GM13977 (cell line): ENCODE measurements at places on chromosomes 3 and 15.

- DNase-seq = no peak
Measured at GRCh38 chr3:115626721-115627120, 3.4 kb downstream of the GAP43 start.

DNA sequence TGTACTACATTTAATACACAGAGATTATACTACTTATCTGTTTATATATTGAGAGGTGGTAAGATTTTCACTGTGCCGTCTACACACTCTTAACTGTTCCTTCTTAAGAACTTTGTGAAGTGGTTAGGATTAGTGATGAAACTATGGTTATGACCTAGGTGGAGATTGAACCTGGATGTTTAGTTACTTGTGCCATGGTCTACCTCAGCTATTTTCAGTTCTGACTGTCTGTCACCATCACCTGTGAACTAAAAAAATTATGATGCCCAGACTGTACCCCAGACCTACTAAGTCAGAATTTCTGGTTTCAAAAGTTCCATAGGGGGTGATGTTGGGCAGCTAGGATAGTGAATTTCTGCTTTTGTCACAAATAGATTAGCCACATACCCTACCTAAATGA is 6.4 kb downstream of the RASA2 start:
- no peak for DNase-seq

GRCh38 chr3:156808025-156808424 is 18.1 kb upstream of the LEKR1 start:
- DNase-seq = no peak

DNA sequence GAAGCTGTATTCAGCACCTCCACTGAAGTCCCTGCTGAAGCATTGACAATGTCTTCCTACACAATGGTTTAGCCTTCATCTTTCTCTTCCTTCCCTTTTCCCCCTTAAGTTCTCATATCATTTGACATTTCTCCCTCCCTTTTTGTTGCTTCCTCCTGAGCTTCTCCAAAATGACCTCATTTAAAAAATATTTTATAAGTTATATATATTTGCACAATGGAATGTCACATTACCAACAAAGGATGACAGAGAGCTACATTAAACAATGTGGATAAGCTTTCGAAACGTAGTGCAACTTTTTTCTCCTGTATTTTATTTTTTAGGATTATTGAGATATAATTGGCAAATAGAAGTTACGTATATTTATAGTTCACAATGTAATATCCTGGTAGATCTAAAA is 13.2 kb upstream of the DLG1 start:
- DNase-seq = no peak

DNA sequence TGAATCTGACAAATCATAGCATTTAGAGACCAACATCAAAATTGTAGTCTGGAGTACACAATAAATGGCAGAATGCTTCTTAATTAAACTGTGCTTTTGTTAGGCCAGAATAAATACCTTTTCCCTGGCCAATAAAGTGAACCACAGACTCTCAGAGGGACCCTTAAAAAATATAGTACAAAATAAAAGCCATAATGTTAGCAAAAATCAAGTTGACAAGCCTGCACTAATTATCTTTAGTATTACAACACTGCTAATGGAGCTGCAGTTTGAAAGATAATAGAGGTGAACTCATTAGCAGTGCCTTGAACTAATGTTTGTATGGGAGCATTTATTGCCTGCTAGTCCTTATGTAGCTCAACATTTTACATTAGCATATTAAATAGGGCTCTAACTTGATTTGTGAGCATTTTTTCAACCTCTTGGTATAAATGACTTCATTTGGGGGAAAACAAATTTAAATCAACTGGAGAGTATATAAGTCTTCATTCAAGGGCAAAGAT is 801.3 kb downstream of the EPHA3 start:
- DNase-seq = no peak

GRCh38 chr15:54045397-54045796 is 67.2 kb downstream of the UNC13C start:
- DNase-seq = no peak

DNA sequence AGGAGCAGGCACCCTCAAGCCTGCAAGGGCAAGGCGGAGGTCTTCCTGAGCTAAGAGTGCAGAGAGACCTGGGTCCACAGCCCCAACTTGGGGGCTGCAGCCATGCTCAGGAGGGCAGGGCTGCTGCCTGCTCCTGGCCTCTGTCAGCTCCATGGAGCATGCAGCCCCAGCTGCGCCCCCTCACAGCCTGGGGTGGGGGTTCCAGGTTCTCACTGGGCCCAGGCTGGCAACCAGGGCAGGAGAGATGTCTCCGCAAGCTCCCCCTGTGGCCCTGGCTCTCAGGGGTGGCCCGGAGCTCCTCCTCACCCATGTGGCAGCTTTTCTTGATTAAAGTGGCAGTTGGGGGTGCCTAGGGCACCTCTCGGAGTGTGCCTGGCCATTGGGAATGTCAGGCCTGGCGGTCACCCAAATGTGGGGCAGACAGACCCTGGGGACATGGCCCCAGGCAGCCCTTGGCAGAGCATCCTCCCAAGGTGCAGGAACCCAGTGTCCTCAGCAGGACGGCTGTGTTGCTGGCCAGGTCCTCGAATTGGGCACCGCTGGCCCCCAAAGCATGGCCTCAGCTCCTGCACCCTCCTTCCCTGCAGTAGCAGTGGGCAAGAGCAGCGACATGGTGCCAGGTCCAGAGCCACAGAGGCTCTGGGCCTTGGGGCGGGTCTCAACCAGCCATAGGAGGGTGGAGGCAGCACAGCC is 210.1 kb upstream of the MLF1 start:
- DNase-seq = no peak

DNA sequence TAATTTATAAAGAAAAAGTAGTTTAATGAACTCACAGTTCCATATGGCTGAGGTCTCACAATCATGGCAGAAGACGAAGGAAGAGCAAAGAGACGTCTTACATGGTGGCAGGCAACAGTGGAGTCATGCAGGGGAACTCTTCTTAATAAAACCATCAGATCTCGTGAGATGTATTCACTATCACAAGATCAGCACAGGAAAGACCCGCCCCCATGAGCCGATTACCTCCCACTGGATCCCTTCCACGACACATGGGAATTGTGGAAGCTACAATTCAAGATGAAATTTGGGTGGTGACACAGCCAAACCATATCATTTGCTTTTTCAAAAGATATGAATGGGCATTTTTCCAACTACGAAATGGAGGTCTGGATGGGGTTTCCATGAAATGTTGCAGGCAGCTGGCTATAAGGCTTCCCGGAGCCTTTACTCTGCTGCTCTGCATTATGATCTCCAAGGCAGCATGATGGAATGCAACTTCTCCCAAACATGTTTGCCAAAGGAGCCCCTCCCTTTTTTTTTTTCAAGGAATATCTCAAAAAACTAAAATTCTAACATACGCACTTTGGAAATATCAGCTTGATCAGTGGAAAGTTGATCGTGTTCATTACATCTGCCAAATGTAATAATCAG is 189.7 kb downstream of the MEX3B start:
- DNase-seq = no peak

GRCh38 chr3:48716982-48717746 is at the start of gene IP6K2:
Gene IP6K2, minus strand, starts transcription at chr3:48717221. Its CDS starts 21,930 bp downstream, at chr3:48695291.
- peak; percentile 96 for DNase-seq

GRCh38 chr3:40262331-40262730 is 47.2 kb upstream of the EIF1B start:
- no peak for DNase-seq

- no peak for DNase-seq
Measured at GRCh38 chr15:65804252-65804931, 12.3 kb upstream of the DENND4A start.

- no peak for DNase-seq
Measured at GRCh38 chr3:31945738-31946052, 35.4 kb downstream of the OSBPL10 start.

DNA sequence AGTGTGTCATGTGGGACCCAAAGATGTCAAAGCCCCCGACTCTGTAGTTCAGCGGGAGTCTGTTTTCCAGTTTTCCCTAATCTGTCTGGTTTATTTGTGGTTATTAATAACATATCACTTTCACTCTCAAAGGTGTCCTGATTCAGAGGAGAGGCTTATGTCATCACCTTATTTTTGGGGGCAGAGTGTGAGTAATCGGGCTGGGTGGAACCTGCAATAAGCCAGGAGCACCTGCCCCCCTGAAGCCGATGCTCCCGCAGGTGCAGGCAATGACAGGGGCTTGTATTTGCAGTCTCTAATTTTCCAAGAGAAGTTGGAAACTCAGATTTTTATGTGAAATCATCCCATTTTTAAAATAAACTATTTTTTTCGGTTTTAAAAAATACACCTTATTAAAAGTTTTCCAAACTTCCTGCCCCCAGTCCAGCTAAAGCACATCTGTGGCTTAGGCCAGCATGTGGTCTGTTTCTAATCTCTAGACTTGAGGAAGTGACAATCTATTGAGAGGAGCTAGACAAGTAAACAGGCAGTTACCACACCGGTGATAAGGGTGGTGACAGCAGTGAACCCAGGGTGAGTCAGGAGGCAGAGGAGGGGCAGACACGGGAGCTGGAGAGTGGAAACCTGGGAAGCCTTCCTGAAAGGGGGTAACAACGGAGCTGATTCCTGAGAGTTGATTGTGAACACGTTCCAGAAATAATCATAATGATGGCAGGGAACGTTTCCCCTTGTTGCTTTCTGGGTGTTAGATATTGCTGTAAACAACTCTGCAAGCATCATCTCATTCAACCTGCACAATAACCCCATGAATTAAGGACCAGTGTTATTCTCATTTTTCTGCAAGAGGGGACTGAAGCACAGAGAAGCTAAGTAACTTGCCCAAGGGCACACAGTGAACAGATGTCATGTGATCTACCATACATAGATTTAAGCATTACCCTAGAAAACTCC is 37.2 kb downstream of the BHLHE40 start:
- no peak for DNase-seq

- no peak for DNase-seq
Measured at GRCh38 chr3:161409069-161409468, 37.8 kb upstream of the SPTSSB start.

DNA sequence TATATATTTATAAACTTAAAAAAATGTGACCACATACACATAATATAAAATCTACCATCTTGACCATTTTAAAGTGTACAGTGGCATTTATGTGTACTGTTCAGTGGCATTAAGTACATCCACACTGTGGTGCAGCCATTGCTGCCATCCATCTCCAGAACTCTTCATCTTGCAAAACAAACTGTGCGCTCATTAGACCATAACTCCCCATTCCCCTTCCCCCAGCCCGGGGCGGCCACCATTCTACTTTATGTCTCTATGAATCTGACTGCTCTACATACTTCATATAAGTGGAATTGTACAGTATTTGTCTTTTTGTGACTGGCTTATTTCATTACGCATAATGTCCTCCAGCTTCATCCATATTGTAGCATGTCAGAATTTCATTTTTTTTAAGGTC is 47.8 kb downstream of the CTXND1 start:
- no peak for DNase-seq

DNA sequence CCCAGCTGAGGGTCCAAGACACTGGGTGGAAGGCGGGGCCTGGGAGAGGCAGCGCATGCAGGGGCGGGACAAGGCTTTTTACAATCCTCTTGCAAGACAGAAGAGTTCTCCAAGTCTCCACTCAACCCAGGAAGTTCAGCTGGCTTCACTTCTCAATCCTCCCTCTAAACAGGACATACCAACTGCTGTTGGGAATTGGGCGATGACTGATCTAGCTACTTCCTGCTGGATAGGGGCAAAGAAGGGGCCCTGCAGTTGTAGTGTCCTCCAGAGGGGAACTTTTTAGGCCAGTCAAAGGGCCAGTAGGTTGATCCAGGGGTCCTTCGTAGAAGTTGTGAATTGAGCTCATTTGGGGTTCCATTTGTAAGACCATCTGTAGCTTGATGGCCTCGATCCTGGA is 94.6 kb upstream of the TERB2 start:
- DNase-seq = no peak

DNA sequence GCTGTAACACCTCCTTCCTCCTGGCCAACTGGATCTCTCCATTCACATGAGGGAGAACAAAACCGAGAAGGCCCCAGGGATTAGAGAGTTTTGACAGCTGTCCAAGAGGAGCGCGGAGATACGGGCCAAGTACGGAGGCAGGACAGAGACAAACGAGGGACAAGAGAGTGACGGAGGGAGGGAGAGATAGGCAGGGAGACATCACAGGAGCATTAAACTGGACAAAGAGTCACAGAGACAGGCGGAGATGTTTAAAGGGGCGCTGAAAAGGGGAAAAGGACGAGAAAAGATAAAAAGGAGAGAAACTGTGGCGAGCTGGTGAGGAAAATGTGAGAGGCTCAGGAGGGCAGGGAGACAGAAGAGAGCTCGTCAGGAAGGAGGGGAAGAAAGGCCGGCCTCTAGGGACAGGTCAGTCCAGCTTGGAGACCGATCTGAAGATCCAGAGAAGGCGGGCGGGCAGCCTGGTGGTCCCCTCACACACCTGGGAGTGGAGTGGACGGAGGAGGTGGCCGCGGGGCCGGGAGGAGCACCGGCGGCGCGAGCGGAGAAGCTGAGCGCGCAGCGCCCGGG is 40.5 kb upstream of the ROPN1 start:
- no peak for DNase-seq

DNA sequence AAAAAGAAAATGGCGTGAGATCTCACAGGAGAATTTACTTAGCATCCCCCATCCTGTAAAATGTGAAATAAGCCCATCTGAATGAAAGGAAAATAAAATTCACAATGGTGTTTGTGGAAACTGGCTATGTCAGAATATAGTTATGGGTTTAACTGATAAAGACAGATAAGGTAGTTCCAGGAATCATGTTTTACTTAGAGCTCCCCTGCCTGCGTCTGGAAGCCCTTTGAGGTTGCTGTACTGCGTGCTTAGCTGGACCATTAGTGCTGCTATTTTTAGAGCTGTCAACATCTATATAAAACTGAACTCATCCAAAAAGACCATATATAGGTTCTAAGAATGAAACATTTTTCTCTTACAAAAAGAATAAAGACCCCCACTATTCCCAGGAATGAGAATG is 130.8 kb downstream of the LSAMP start:
- no peak for DNase-seq

DNA sequence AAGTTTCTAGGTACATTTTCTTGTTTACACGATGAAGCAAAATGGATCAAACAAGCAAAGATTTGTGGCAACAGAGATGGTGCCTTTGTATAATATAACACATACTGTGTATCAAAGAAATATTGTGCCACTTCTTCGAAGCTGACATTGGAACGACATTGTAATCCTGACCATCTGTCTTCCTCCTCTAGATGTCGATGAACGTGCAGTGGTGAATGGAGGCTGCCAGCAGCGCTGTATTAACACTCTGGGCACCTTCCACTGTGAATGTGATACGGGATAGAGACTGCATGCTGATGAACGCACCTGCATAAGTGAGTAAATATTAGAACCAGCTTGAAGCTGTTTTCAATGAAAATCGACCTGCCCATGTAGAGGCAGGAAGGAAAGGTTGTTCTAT is 613.3 kb upstream of the GOLIM4 start:
- DNase-seq = no peak

DNA sequence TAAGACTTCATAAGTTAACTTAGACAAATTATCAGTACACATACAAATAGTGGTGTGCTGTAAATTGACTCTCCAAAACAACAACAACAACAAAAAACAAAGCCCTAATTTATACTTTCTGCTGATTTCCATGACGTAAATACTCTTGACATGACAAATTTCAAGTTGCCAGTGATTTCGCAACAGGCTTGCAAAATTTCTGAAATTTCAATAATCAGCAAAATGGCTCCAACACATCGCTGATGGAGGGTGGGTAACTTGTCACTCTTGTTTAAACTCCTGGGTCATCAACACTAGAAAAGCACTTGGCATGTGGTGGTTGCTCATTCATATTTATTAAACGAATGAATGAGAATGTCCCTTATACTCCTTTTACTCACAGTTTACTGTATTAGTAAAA is 205.2 kb upstream of the SATB1 start:
- no peak for DNase-seq
